CD4-positive, alpha-beta T cell treated with Interleukin-17A for 4 hours (primary cell): ENCODE measurements at places on chromosomes 4 and X.

DNA sequence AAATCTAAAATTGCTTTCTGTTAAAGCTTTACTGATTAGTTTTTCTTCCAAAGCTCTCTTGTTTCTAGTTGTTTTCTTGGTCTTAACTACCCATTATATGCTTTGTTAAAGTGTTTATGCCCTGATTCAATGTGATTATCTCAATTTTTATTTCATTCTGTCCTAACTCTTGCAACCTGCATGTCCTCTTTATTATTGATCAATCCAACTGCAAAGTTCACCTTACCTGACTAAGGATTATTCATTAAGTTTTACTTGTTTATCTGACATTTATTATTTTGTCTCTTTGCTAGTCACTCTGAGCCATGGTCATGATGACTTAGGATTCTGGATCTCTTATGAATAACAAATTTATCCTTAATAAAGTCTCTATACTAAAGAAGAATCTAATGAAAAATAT is 15.8 kb downstream of the UGT2B10 start:
- DNase-seq: no peak

DNA sequence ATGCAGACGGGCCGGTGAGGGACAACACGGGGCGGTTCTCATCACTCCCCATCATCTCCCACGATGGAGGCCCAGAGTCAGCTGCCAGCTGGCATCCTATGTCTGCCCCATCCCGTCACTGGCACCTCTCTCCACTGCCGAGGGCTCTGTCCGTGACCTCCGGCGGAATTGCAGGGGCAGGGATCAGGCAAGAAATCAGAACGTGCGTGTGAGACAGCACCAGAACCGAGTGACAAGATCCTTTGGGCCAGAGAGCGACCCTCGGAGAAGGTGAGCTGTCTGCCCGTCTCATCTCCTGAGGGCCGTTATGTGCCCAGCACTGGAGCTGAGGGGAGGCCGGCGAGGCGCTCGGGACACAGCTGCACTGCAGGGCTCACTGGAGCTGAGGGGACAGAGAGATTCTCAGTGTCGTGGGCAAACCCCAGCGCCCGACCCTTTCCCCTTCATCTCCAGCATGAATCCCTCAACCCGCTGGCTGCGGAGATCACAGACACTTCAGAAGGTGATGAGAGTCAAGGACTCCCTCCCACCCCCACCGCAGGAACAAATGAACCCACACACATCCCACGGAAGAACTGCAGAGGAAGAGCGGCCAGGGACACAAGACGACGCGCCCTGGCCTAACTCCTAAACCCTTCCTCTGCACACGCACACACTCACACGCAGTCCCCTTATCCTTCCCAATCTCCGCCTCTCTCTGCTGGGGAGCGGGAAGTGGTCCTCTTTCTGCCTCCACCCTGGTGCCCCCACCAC is 128.7 kb downstream of the AFAP1 start:
- DNase-seq: no peak

- DNase-seq: no peak
Measured at GRCh38 chr4:185359767-185360446, 35.8 kb downstream of the LRP2BP start.

DNA sequence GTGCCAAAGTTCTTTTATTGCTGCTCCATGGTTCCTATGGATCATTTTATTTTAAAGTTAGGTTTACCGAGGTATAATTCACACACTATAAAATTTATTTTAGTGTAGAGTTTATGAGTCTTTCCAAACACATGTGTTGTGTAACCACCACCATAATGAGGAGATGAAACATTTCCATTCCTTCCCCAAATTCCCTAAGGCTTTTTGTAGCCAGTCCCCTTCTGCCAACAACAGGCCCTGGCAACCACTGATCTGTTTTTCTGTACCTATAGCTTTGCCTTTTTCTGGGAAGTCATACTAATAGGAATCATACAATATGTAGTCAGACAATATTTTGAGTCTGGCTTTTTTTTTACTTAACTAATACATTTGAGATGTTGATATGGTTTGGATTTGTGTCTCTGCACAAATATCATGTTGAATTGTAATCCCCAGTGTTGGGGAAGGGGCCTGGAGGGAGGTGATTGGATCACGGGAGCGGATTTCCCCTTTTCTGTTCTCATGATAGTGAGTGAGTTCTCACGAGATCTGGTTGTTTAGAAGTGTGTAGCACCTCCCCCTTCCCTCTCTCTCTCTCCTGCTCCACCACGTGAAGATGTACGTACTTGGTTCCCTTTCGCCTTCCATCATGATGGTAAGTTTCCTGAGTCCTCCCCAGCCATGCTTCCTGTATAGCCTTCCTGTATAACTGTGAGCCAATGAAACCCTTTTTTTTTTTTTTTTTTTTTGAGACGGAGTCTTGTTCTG is 59.6 kb upstream of the DHX15 start:
- no peak for DNase-seq

- no peak for DNase-seq
Measured at GRCh38 chr4:117874216-117874615, 160.1 kb upstream of the NDST3 start.

GRCh38 chrX:69083361-69083760 is 81.9 kb downstream of the PJA1 start:
- DNase-seq: no peak

DNA sequence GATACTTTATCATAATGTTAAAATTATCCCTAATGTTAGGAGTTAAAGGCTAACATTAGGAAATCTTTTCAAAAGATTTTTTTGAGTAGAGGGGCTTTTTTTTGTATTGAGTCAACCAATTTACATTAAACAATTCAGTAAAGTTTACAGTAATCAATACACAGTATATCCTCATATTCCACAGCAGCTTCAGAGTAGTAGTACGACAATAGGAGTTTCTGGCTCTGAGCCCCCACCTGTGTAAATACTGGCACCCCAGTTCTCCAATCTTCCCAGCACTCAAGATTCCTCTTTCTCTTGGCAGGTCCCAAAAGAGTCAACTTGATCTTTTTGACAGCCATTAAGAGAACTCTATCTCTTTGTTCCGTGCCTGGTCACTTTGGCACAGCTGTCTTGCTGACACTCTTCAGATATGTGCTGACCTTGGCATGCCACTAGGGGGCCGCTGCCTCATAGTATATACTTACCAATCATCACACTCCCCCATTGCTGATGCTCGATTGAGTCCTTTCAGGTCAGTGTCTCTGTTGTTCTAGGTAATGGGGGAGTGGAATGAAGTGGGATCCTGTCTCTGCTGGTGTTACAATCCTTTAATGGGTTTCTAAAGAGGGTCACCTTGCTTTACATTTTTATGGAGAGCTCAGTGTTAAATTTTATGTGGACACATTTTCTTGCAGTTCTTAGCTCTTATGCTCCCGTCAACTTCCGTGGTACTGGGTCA is 19.5 kb upstream of the CCNI start:
- peak; percentile 83 for DNase-seq

DNA sequence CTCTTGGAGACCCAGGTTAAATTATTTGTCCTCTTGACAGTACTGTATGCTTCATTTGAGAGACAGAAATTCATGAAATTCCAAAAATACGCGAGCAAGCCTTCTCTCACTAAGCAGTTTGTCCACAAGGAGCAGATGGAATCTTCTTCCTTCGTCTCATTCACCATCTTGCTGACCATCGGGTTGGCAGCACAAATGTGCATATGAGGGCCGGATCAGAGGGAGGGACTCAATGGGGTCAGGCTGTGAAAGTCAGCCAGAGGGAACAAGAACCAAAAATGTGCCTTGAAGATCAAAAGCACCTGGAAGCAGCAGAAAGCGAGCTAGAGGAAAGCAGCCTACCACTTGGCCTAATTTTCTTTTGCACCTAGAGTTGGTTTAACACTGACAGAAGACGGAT is 16.4 kb downstream of the NHSL2 start:
- no peak for DNase-seq

DNA sequence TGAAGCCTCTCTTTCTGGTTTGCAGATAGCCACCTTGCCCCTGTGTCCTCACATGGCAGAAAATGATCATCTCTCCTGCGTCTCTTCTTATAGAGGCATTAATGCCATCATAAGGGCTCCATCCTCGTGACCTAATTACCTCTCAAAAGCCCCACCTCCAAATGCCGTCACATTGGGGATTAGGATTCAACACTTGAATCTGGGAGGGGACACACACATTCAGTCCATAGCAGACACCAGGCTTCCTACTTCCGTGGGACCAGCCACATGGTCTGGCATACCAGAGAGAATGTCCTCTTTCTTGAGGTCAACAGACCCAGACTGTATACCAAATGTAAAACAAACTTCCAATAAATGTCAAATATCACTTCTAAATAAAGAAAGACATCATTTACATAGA is 82.3 kb upstream of the S100G start:
- DNase-seq: no peak

- no peak for DNase-seq
Measured at GRCh38 chrX:128699716-128700285, 647.6 kb upstream of the ACTRT1 start.
